ENCODE measurements at places on chromosomes 12 and 14. TPM values are rescaled to one million over a fixed set of nuclear protein-coding genes. Genes with fewer than 3 reads are reported as not detected.

The DAO gene
- total RNA-seq = not detected

The PTPN21 gene
- total RNA-seq = 1.9 TPM

The PPP2R5E gene
- 30.3 TPM for total RNA-seq

- H3K4me1 ChIP-seq = peaks cover 10% of the 10 kb centered on the region
- no peak for DNase-seq
- H3K4me3 ChIP-seq = no peak overlapping the region
- H3K27ac ChIP-seq = no peak overlapping the region
- no peaks in the 10 kb centered on the region for H3K27me3 ChIP-seq
- H3K36me3 ChIP-seq = peaks cover 40% of the 10 kb centered on the region
Observed at GRCh38 chr12:49585477-49586459, 17.8 kb upstream of the MCRS1 start.

DNA sequence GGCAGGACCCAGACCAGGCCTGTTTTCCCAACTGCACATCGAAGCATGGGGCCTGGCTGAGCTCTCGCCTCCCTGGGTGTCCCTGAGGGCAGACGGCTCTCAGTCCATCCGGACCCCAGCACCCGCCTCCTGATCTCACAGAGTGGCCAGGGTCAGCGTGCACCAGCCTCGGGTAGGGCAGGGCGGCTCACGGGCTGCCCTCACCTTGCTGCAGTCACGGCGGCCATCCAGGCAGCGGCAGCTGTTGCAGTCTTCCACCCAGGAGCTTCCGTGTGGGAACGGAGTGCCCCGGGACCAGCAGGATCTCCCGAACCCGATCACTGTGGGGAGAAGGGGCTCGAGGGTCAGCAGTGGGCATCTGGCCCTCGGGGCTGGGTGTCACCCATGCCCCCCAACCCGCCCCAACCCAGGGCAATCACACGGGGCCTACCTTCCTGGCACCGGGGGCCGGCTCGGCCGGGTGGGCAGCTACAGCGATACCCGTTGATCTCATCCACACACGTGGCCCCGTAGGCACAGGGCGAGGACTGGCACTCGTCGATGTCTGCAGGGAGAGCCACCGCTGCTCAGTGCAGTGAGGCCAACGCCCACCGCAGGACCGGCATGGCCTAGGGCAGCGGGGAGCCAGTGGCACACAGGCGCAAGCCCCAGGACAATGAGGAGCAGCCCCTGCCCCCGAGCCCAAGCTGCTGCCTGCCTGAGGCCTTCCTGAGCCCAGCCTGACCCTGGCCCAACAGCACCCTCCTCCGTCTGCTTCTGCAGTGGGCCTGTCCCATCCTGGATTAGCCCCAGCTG, 22.2 kb downstream of the JAG2 start:
- no peak for DNase-seq
- no peaks in the 10 kb centered on the region for H3K4me1 ChIP-seq
- H3K4me3 ChIP-seq = no peak overlapping the region
- H3K27ac ChIP-seq = no peak overlapping the region
- peaks cover 47% of the 10 kb centered on the region for H3K36me3 ChIP-seq

The CNTN1 gene
- not detected for total RNA-seq

The SLC38A1 gene
- total RNA-seq = 112 TPM

The KLHL33 gene
- not detected for total RNA-seq

GRCh38 chr14:34424488-34424887, 37.6 kb downstream of the SPTSSA start:
- no peaks in the 10 kb centered on the region for H3K27me3 ChIP-seq
- H3K36me3 ChIP-seq = no peaks in the 10 kb centered on the region
- DNase-seq = no peak

DNA sequence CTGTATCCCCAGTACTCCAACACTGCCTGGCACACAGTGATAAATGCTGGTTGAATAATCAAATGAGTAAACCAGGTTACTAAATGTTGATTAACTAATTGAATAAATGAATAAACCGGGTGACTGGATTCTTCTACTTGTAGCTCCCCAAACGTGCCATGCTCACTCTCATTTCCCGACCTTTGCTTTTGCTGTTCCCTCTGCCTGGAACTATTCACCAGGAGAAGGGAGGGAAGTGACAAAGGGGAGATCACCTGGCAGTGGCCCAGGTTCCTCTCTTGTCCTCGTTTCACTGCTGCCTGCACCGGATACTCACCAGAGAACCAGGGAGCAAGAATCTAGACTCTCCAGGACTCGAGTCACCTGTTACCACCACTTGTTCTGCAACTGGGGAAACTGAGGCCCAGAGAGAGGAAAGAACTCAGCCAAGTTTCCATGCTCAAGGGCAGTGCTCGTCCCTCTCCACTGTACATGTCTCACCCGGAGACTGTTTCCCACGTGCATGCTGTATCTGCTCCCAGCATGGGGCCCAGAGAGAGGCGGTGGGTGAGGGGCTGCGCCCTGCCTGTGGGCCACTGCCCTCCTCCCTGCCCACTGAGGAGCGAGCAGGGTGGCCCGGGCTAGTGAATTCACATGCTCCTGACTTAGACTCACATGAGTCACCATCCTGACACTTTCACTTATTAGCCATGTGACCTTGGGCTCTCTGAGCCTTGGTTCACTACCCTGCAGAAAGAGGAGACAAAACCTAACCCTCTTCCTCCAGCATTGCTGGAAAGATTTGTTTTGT, 17.7 kb upstream of the POP5 start:
- no peaks in the 10 kb centered on the region for H3K36me3 ChIP-seq
- no peak for DNase-seq
- H3K27me3 ChIP-seq = no peaks in the 10 kb centered on the region

DNA sequence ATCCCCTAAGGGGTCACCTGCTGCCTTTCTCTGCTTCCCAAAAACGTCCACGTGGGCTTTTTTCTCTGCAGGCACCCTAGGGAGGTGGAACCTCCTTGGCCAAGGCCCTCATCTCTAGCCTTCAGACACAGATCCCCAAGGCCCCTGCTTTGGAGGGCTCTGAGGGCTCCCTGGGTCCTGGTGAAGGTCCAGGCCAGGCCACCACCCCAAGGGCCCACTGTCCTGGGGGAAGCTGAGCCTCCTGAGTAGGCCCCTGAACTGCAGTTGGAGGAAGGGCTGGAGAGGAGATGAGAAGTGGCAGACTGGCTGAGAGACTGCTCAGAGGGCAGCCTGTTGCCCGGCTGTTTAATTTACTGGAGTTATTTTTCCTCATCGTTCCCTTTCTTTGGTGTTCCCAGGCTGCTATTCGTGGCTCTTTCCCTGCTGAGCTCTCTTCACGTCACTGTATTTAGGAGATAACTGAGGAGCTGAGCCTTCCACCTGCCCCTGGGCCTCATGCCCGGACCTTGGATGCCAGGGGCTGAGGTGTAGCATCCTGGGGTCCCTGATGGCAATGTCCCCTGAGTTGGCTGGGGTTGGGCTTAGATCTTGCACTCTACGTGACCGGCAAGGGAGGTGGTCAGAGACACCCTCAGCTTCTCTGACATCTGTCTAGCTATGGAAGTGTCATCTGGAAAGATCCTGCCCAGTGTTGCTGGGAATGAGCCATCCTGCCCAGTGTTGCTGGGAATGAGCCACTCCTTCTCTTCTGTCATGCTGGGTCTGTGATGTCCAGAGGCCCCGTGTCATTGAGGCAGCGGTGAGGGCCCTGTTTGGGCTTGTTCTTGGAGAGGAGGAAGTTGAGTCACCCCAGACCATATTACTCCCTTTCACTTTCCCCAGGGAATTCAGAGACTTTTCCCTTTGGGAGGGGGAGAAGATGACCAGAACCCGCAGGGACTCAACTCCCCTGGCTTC, 139.8 kb downstream of the TSPAN9 start:
- H3K27me3 ChIP-seq = peaks cover 3% of the 10 kb centered on the region
- DNase-seq = no peak
- H3K27ac ChIP-seq = no peak overlapping the region
- H3K4me1 ChIP-seq = no peaks in the 10 kb centered on the region
- H3K36me3 ChIP-seq = no peaks in the 10 kb centered on the region

DNA sequence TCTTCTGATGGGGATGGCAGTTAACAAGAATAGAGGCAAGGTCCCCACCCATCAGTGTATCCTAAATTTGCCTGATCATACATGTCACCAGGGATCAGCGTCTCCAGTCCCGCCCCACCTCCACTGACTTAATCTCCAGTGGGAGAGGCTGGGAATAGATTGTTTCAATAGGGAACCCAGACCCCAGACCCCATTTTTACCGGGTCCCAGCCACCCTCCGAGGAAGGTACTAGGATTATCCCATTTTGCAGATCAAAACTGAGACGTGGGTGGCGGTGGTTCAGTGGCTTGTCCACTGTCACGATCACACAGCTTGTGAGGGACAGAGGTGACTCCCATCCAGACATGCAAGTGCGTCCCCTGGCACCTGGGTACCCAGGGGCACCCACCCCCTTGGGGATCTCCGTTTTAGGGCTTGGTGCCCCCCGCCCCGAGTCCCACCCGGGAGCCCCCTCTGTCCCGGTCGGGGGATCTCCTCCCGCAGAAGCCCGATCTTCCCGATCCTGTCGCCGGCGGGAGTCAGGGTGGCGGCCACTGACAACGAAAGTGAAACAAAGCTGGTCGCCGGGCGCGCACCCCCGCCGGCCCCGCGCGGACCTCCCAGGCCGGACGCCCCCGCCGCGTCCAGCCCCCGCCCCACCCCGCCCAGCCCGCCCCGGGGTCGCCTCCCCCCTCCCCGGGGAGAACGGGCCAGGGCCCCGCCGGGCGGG, 523 bp downstream of the WSB2 start:
- H3K4me3 ChIP-seq = peak overlapping the region; percentile 85
- H3K27ac ChIP-seq = peak overlapping the region; percentile 84
- DNase-seq = no peak
- H3K4me1 ChIP-seq = peaks cover 35% of the 10 kb centered on the region

DNA sequence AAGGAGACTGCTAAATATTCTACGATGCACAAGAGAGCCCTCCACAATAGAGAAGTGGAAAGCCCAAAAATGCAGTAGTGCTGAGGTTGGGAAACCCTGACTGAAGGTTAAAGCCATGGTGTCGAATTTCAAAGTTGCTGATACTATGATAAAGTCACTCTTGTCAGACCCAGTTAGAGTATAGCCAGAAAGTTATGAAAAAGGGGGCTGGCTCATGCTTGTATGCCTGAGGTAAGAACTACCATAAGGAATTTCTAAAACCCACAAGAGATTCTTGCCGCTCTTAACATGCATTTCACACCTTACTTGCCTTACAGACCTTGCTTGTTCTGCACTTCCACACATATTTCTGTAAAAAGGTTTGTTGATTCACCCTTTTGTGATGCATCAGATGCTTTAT, 184.6 kb downstream of the SLC6A15 start:
- no peaks in the 10 kb centered on the region for H3K36me3 ChIP-seq
- H3K4me1 ChIP-seq = no peaks in the 10 kb centered on the region
- no peak for DNase-seq
- H3K4me3 ChIP-seq = no peak overlapping the region

- DNase-seq = no peak
- H3K27ac ChIP-seq = no peak overlapping the region
- no peaks in the 10 kb centered on the region for H3K4me1 ChIP-seq
- H3K27me3 ChIP-seq = no peaks in the 10 kb centered on the region
- no peak overlapping the region for H3K4me3 ChIP-seq
- no peaks in the 10 kb centered on the region for H3K36me3 ChIP-seq
Observed at GRCh38 chr14:59939828-59940227, 19.9 kb downstream of the LRRC9 start.

DNA sequence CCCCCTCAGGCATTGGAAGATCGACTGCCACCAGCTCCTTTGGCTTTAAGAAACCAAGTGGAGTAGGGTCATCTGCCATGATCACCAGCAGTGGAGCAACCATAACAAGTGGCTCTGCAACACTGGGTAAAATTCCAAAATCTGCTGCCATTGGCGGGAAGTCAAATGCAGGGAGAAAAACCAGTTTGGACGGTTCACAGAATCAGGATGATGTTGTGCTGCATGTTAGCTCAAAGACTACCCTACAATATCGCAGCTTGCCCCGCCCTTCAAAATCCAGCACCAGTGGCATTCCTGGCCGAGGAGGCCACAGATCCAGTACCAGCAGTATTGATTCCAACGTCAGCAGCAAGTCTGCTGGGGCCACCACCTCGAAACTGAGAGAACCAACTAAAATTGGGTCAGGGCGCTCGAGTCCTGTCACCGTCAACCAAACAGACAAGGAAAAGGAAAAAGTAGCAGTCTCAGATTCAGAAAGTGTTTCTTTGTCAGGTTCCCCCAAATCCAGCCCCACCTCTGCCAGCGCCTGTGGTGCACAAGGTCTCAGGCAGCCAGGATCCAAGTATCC, 288.7 kb downstream of the NAV3 start:
- H3K4me1 ChIP-seq = no peaks in the 10 kb centered on the region
- no peak overlapping the region for H3K4me3 ChIP-seq
- no peak for DNase-seq
- no peaks in the 10 kb centered on the region for H3K36me3 ChIP-seq
- no peak overlapping the region for H3K27ac ChIP-seq

GRCh38 chr12:109310247-109311125, 1.4 kb upstream of the FOXN4 start:
- peaks cover 5% of the 10 kb centered on the region for H3K4me1 ChIP-seq
- H3K27me3 ChIP-seq = peaks cover 55% of the 10 kb centered on the region
- no peak overlapping the region for H3K27ac ChIP-seq

The INSM2 gene
- total RNA-seq = not detected

The SELPLG gene
- total RNA-seq = 2.2 TPM

The ZCCHC8 gene
- total RNA-seq = 34.1 TPM

The MYF6 gene
- not detected for total RNA-seq

GRCh38 chr12:120834489-120835303, 69.5 kb downstream of the SPPL3 start:
- no peak for DNase-seq
- H3K27ac ChIP-seq = no peak overlapping the region
- H3K27me3 ChIP-seq = no peaks in the 10 kb centered on the region
- no peak overlapping the region for H3K4me3 ChIP-seq
- H3K4me1 ChIP-seq = peaks cover 13% of the 10 kb centered on the region

GRCh38 chr12:66047411-66048021, 83.0 kb downstream of the LLPH start:
- H3K27me3 ChIP-seq = peaks cover 10% of the 10 kb centered on the region
- H3K36me3 ChIP-seq = no peaks in the 10 kb centered on the region
- no peak overlapping the region for H3K4me3 ChIP-seq

The PIP4K2C gene
- total RNA-seq = 29.3 TPM

GRCh38 chr14:59347511-59347900, 117.7 kb downstream of the GPR135 start:
- H3K27ac ChIP-seq = no peak overlapping the region
- H3K4me1 ChIP-seq = no peaks in the 10 kb centered on the region
- no peaks in the 10 kb centered on the region for H3K27me3 ChIP-seq
- H3K36me3 ChIP-seq = peaks cover 3% of the 10 kb centered on the region
- H3K4me3 ChIP-seq = no peak overlapping the region

The SIX1 gene
- total RNA-seq = 0.49 TPM

GRCh38 chr12:48156652-48157017, 680 bp downstream of the ASB8 start:
- peak overlapping the region; percentile 72 for H3K4me3 ChIP-seq
- DNase-seq = no peak
- no peaks in the 10 kb centered on the region for H3K27me3 ChIP-seq
- H3K27ac ChIP-seq = peak overlapping the region; percentile 80

The LTBR gene
- 67.2 TPM for total RNA-seq

The TRIM9 gene
- 0.09 TPM for total RNA-seq

The TSPAN19 gene
- not detected for total RNA-seq

All from K562 (cell line).